ENCODE measurements at places on chromosomes 1 and 21.

DNA sequence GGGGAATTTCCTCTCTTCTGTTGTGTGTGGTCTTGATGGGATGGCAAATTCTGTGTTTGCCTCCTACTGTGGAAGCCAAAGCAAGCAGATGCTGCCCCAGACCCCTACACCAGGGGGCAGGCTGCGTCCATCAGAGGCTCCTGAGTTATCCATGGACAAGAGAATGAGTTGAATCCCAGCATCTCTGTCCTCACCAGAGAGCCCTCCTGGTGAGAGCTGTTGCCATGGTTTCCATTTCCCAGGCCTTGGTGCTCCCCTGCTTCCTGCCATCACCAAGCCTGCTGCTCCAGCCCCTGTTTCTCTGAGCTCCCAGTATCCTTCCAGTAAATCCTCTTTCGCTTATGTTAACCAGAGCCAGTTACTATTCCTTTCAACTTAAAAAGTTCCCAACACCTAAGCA lies 20.4 kb upstream of the GNG12 start:
- DNase-seq, result peak; percentile 66

- DNase-seq, result no peak
Observed at GRCh38 chr1:8680664-8681650, 136.5 kb downstream of the RERE start.

DNA sequence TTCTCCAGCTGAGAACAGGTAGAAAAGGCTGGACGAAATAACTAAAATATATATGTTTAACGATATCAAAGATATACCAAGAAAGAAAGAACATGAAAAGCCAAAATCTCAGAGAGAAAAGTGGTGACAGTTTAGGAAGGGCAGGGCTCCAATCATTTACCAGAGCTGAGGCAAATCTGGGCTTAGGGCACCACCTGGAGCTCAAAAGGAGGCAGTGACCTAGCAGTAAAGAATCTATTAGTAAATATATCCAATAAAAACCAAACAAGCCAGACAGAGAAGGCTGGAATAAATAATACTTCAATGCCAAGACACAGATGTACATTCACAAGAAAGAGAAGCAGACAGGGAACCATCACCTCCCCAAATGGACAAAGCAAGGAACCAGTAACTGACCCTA lies 43.5 kb downstream of the CHIA start:
- DNase-seq, result no peak

DNA sequence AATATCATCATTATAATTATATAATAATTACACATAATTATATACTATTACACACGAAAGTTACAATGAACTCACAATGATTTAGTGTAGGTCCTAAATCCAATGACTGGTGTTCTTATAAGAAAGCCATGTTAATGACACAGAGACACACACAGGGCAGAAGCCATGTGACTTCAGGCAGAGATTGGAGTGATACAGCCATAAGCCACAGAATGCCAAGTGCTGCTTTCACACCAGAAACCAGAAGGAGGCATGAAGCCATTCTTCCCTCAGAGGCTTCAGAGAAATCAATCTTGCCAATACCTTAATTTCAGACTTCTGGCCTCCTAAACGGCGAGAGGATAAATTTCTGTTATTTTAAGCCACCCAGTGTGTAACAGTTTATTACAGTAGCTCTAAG lies 147.4 kb upstream of the KRTAP19-8 start:
- DNase-seq, result no peak

DNA sequence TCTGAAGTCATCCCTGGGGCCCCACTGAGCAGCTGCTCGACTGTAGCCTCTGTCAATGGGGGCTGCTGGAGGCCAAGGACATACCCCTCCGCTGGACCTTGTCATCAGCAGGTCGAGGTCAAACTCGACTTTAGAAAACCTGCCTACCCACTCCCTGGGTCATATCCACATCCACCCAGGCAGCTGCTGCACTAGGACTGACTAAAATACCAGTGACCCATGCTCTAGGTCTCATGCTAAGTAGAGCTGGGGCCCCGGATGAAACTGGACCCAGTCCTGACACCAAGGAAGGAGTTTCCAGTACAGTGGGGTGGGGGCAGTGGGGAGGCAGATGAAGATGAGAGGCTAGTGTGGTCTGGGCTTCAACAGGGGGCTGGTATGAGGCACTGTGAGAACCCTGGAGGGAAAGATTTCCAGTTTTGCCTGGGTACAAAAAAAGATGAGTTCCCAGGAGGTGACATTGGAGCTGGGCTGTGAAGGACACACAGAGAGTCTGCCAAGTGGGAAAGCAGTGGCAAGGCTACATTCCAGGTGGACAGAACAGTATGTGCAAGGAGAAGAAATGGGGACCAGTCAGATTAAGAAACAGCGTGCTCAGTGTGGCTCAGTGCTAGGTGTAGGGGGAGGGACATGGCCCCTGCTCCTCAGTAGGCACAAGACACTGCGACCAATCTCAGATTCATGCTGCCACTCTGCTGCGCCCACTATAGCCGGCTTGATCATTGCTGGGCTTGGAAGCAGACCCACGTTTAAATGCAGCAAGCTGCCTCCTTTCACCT lies 12.4 kb downstream of the SLC2A1 start:
- no peak for DNase-seq
